Pancreas (tissue), 10 donors: ENCODE measurements at places on chromosomes 13 and 19. TPM values are rescaled to one million over a fixed set of nuclear protein-coding genes. Genes with fewer than 3 reads are reported as not detected.

The LONP1 gene
- 36.6 TPM for total RNA-seq

The SERTM1 gene
- total RNA-seq: 0.43 TPM

The RRAS gene
- total RNA-seq: 5.5 TPM

The FBXO27 gene
- 2.2 TPM for total RNA-seq

GRCh38 chr13:23956106-23956505 is 58.8 kb upstream of the C1QTNF9B start:
- no peak for DNase-seq
- no peaks in the 10 kb centered on the region for H3K36me3 ChIP-seq
- H3K4me3 ChIP-seq: no peak overlapping the region
- no peaks in the 10 kb centered on the region for H3K4me1 ChIP-seq

DNA sequence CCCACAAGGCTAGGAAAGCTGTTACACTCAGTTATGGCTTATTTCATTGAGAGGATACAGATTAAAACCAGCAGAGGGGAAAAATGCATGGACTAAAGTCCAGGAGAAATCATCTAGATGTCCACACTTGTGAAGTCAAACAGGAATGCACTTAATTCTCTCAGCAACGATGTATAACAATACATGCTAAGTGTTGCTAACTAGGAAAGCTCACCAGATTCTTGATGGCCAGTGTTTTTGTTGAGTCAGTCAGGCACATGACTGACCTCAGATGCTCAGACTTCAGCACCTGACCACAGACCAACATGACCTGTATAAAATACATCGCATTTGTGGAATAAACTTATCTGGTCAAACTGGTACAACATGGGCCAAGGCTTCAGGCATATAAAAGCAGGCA is 470.2 kb upstream of the PRR20A start:
- H3K27me3 ChIP-seq: no peaks in the 10 kb centered on the region

DNA sequence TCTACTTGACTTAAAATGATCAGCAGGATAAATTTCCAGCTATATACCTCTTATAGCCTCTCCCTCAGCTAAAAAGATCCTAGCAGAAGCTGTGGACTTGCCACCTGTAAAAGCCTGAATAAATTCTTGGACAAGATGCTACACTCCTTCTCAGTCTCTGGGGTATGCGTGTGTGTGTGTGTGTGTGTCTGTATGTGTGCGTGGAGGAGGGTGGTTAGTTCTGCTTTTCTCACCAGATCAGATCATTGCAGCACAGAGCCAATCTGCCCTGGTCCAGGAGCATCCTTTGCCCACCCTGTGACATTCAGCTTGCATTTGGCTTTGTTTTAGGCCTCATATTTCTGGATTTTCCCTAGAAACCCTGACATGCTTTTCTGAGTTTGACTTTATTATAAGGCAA is 438.3 kb downstream of the RFC3 start:
- H3K4me1 ChIP-seq: no peaks in the 10 kb centered on the region
- no peak for DNase-seq
- H3K4me3 ChIP-seq: no peak overlapping the region
- H3K27me3 ChIP-seq: no peaks in the 10 kb centered on the region

- H3K27ac ChIP-seq: no peak overlapping the region
- no peaks in the 10 kb centered on the region for H3K4me1 ChIP-seq
- DNase-seq: no peak
- no peaks in the 10 kb centered on the region for H3K27me3 ChIP-seq
Measured at GRCh38 chr19:13537454-13537853, 31.2 kb upstream of the CACNA1A start.

DNA sequence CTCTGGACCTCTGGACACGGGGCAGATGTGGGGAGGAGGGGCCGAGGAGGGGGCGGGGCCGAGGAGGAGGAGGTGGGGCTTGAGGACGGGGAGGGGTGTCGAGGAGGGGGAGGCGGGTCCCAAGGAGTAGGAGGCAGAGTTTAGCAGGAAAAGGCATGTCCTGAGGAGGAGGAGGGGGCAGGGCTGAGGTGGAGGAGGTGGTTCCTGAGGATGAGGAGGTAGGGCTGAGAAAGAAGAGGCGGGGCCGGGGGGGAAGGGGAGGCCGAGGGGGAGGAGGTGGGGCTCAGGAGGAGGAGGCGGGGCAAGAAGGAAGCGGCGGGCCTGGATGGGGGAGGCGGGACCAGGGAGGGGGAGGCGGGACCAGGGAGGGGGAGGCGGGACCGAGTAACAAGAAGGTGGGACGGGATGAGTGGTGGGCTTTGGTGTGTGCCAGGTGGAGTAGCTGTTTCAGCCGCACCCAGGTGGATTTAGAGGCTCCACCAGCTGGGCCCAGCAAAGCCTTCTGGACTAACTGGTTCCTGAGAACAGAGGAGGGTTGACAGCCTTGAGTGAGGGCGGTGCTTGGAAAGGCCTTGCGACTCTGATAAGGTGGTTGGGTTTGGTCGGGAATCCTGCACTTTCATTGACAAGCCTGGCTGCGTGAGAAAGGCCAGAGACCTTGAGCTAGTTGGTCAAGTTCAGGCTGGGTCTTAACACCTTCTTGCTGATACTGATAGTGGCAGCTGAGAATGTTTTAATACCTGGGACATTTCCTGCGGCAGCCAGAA is 7.7 kb downstream of the TECR start:
- no peak overlapping the region for H3K4me3 ChIP-seq
- peak overlapping the region; percentile 51 for H3K27ac ChIP-seq
- H3K27me3 ChIP-seq: no peaks in the 10 kb centered on the region
- H3K36me3 ChIP-seq: no peaks in the 10 kb centered on the region

GRCh38 chr13:21055511-21056045 is 5.8 kb downstream of the LATS2 start:
- H3K27ac ChIP-seq: no peak overlapping the region
- DNase-seq: no peak
- no peak overlapping the region for H3K4me3 ChIP-seq
- H3K36me3 ChIP-seq: no peaks in the 10 kb centered on the region
- peaks cover 3% of the 10 kb centered on the region for H3K4me1 ChIP-seq

- peaks cover 7% of the 10 kb centered on the region for H3K4me1 ChIP-seq
- H3K27ac ChIP-seq: no peak overlapping the region
- H3K36me3 ChIP-seq: peaks cover 5% of the 10 kb centered on the region
- no peak for DNase-seq
Measured at GRCh38 chr19:9431475-9431874, 3.9 kb downstream of the ZNF266 start.

DNA sequence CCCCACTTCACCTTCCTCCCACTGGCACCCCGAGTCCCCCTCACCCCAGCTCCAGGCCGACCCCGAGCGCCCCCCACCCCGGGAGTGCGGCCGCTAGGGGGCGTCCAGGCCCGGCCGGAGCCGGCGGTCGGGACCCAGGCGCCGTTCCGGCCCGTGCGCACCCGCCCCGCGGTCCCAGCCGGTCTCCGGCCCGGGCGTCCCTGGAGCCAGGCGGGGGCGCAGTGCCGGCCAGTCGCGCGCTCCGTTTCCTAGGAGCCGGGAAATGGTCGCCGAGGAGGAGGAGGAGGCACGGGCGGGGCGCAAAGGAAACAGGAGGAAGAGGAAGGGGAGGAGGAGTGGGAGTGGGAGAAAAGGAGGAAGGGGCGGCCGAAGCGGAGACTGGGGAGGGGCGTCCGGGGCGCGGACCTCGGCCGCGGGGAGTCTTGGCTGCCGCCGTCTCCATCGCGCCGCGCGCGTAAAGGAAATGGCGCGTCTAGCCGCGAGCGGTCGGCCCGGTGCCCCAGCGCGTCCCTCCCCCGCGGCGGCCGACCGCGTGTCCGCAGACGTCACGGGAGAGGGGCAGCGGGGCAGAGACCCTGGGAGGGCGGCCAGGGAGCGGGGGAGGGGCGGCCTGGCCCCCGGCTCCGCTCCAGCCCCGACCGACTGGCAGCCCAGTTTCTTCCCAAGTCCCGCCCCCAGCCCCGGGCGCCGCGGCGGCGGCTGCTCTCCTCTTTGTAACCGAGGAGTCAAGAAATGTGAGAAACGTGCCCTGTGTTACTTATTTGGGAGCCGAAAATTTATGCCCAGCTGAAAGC is 1.1 kb upstream of the KCTD15 start:
- H3K27ac ChIP-seq: peak overlapping the region; percentile 81
- peak overlapping the region; percentile 80 for H3K4me3 ChIP-seq
- H3K27me3 ChIP-seq: no peaks in the 10 kb centered on the region
- peaks cover 4% of the 10 kb centered on the region for H3K4me1 ChIP-seq
- H3K36me3 ChIP-seq: no peaks in the 10 kb centered on the region

GRCh38 chr13:112960706-112961105 is 8.3 kb upstream of the MCF2L start:
- no peaks in the 10 kb centered on the region for H3K36me3 ChIP-seq
- no peak for DNase-seq
- H3K27me3 ChIP-seq: no peaks in the 10 kb centered on the region
- H3K27ac ChIP-seq: no peak overlapping the region
- no peak overlapping the region for H3K4me3 ChIP-seq

DNA sequence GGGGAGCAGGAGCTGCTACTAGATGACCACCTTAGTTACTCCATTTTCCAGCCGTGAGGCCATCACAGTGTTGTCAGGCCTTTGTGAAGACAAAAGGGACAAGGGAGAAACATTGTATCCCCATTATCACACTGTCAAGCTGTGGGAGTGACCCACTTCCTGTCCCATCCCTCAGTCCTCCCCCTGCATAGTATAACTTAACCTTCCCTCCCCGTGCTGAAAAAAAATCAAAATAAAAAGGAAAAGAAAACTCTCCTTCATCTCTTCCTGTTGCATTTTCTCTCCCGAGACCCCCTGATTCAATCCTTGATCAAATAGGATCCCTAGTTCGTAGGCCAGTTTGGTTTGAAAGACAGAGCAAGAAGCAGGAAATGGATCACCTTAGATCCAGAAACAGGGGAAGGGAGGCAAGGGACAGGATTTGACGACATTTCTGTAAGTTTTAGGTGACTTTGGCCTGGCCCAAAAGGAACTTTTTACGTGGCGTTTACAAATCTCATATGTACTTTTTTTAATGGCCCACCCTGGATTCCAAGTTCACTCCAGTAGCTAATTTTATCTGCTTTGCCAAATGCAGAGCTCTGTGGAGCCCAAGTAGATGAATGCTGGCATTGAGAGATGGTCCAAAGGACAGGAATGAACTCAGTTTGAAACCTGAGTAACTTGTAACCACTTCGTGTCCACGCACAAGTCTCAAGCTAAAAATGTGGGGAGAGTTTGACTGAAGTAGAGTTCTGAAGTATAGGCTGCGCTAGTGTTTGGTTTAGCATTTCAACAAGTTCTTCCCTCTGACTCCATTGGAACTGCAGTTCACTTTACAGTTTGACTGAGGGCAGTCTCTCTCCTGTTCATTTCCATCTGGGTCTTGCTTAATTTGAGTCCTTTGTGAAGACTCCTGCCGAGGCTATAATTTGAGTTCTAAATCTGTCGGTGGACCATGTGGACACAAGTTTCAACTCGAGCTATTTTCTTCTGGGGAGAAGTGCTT is 16.6 kb upstream of the GATAD2A start:
- peaks cover 18% of the 10 kb centered on the region for H3K4me1 ChIP-seq
- H3K36me3 ChIP-seq: no peaks in the 10 kb centered on the region
- no peak overlapping the region for H3K4me3 ChIP-seq
- H3K27me3 ChIP-seq: no peaks in the 10 kb centered on the region

GRCh38 chr13:114161028-114161556 is 18.0 kb upstream of the CFAP97D2 start:
- no peak for DNase-seq
- no peaks in the 10 kb centered on the region for H3K27me3 ChIP-seq
- no peak overlapping the region for H3K4me3 ChIP-seq
- H3K27ac ChIP-seq: no peak overlapping the region
- H3K36me3 ChIP-seq: no peaks in the 10 kb centered on the region

DNA sequence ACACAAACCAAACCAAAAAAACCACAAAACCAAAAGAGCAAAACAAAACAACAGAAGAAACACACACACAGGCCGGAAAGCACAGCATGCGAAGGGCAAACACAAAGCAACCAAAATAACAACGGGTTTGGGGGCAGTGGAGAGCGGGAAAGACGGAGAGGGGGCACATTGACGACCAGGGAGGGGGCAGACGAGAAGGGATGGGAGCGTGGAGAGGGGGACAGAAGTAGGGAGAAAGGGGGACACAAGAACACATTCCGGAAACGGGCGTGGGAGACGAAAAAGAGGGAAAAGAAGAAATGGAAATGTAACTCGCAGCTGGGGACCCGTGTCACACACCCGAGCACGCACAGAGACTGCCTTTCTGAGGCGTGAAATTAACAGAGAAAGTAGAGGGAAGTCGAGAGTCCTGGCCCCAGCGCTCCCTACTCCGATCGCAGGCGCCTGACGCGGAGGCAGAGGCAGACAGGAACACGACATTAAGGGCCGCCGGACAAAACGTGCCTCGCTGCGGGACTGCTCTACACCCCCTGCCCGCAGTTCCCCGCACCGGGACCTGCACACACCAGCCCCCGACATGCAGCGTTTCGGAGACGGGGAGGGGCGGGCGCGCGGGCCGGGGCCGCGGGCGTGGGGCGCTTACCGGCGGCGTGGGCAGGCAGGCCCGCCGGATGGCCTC is 652 bp downstream of the POU4F1 start:
- H3K27ac ChIP-seq: no peak overlapping the region
- peak overlapping the region; percentile 33 for H3K4me3 ChIP-seq
- H3K27me3 ChIP-seq: peaks cover 45% of the 10 kb centered on the region
- no peaks in the 10 kb centered on the region for H3K4me1 ChIP-seq

DNA sequence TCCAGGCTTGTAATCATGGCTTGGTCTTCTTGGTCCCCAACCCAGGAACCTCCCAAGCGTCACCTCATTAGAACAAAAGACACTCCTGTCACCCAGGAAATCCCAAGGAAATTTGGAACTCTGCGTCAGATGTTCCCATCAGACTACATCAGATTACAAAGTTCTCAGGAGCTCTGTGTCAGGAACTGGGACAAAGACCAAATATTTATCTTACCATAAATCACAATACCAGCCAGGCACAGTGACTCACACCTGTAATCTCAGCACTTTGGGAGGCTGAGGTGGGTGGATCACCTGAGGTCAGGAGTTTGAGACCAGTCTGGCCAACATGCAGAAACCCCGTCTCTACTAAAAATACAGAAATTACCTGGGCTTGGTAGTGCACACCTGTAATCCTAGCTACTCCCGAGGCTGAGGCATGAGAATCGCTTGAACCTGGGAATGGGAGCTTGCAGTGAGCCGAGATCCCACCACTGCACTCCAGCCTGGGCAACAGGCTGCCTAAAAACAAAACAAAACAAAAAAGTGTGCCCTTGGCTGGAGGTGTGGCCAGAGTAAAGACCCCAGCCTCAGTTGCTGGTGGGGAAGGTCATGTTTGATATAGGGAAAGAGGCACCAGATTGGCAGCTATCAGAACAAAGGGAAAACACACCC is 16.7 kb upstream of the CCDC124 start:
- H3K27ac ChIP-seq: peak overlapping the region; percentile 29
- H3K36me3 ChIP-seq: no peaks in the 10 kb centered on the region
- H3K4me1 ChIP-seq: peaks cover 6% of the 10 kb centered on the region
- no peak for DNase-seq
- H3K4me3 ChIP-seq: no peak overlapping the region

DNA sequence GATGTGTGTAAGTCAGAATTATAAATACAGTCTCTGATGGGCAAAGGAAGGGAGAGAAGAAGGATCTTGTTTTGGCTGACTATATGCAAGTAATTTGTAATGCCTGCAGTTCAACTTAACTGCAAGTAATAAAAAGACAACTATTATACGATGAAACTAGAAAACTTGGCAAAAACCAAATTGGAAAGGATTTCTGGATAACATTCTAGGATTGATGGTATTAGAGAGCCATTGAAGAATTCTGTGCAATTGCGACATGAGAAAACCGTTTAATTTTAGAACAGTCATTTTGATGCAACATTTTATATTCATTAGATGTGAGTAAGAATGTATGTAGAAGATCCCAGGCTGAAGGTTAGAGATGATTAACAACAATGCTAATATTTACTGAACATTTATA is 1334.1 kb downstream of the EFNB2 start:
- no peak overlapping the region for H3K27ac ChIP-seq
- no peaks in the 10 kb centered on the region for H3K4me1 ChIP-seq
- no peaks in the 10 kb centered on the region for H3K27me3 ChIP-seq
- no peaks in the 10 kb centered on the region for H3K36me3 ChIP-seq
